ENCODE measurements at places on chromosomes 6 and 20. TPM values are rescaled to one million over a fixed set of nuclear protein-coding genes. Genes with fewer than 3 reads are reported as not detected.
A peak's percentile ranks its signal among the peaks of the same experiment; 100 is the strongest.

DNA sequence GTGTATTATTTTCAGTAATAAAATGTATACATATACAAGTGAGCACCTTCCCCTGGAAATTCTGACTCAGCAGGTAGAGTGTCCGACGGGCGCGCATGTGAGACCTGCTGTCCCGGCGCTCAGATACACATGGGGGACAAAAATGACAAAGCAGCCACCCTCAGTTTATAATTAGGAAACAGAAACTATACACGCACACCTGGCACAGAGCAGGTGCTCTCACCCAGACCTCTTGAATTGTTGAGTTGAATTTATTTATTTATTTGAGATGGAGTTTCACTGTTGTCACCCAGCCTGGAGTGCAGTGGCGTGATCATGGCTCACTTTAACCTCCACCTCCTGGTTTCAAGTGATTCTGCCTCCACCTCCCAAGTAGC lies 180.4 kb downstream of the ZDHHC14 start:
- no peak for DNase-seq

- no peak for DNase-seq
Observed at GRCh38 chr20:58377766-58378401, 11.1 kb upstream of the VAPB start.

DNA sequence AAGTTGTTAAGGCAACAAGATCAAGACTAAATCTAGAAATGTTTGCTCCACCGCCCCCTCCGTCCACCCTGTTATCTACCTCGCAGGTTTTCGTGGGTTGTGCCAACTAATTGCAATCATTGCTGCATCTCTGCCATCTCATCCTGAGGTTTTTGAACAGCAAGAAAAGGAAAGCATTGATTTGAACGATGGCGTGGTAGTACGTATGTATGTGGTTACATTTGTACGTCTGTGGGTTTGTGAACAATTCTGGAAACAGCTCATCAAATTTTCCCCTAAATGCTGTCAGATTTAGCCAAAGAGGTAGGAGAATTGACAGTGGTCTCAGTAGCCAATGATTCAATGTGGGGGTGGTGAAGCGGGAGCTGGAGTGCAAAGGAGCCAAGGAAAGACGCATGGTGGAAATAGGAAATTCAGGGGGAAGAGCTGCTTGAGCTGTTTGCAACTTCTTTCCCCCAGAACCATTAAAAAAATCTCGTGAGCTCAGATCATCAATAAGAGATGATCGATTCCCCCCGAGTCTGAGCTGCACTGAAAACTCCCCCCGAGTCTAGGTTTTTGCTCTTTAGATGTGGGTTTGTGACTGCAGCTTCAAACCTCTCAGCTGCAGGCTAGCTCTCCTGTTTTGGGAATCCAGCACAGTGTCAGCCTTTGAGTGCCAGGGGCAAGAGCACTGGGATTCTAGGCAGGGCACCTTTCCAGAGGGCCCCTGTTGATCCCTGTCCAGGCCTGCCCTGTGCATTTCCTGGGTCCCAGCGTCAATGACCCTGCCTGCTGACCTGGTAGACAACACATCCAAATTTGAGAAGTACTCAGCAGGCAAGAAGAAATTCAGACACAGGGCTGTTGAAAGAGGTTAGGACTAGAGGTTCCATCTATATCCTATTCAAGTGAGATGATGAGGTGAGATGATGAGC lies 72.6 kb upstream of the LY86 start:
- DNase-seq = no peak

Gene MRAP2
- 0.33 TPM for total RNA-seq

- DNase-seq = peak; percentile 71
Observed at GRCh38 chr20:63707558-63708300, at the start of the genes ARFRP1 and ZGPAT. Gene ARFRP1, minus strand, starts transcription at chr20:63707976. Its CDS starts 885 bp downstream, at chr20:63707091. Gene ZGPAT, plus strand, starts transcription at chr20:63708039. Its CDS starts 542 bp downstream, at chr20:63708581.

DNA sequence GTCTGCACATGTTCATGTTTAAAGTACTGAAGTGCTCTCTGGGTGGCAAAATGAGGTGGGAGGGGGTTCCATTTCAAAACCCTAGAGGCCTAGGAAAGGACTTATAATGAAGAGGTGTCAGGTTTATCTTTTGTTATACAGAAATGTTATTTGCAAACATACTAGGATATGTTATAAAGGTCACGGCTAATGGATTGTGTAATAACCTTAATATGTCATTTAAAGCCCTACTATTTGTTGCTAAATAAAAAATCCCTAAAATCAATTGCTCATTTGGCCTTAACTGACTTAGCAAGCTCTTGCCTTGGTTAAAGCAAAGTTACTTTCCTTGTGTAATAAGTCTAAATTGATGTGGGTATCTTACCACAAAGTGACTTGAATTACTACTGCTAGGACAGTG lies 8.8 kb downstream of the NKX2-4 start:
- DNase-seq = no peak

DNA sequence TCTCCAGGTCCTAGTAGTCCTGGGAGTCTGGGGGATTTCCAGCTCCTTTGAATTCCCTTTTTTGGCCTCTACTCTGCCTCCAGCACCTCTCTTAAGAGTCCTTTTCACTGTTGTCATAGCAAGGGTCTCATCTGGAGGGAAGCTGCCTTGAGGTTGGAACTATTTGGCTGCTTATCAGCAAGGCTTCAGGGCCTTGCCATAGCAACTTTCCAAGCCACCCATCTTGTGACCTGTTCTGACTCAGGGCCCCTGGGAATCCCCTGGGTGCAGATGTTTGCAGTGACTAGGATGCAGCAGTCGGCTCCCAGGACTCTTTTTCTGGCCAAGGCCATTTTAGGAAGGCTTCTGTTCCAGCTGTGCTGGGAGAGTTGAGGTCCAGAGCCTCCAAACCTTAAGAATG lies 12.4 kb downstream of the PKIG start:
- no peak for DNase-seq

Gene TNFRSF21
- 20.9 TPM for total RNA-seq

Gene SEMG1
- 1.8 TPM for total RNA-seq

- no peak for DNase-seq
Observed at GRCh38 chr6:111707773-111708172, 102.1 kb upstream of the TRAF3IP2 start.

GRCh38 chr20:45016089-45016671 lies 49.9 kb downstream of the STK4 start:
- DNase-seq = no peak

DNA sequence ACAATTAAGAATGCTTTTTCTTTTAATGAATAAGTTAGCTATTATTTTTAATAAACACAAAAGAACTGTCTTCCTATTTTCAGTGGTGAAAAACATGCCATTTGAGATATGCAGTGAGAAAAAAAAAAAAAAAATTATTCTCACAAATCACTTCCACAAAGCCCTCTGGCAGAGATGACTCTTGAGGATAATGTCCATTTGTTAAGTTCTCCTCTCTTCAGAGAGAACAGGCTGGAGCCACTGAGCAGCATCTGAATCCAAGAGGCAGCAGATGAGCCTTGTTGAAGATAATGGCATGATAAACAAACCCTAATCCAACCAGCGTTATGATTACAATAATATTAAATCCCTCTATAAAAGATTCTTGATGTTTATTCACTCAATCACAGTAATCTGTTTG lies 105.0 kb downstream of the PTPRK start:
- DNase-seq = no peak

Gene PDYN
- not detected for total RNA-seq

Gene FAXC
- 5.2 TPM for total RNA-seq

GRCh38 chr6:44043479-44044153 lies 83.6 kb downstream of the MRPL14 start:
- DNase-seq = no peak

Gene VSTM2L
- total RNA-seq = 0.48 TPM

GRCh38 chr6:79625746-79626145 lies 5.4 kb upstream of the SH3BGRL2 start:
- no peak for DNase-seq

DNA sequence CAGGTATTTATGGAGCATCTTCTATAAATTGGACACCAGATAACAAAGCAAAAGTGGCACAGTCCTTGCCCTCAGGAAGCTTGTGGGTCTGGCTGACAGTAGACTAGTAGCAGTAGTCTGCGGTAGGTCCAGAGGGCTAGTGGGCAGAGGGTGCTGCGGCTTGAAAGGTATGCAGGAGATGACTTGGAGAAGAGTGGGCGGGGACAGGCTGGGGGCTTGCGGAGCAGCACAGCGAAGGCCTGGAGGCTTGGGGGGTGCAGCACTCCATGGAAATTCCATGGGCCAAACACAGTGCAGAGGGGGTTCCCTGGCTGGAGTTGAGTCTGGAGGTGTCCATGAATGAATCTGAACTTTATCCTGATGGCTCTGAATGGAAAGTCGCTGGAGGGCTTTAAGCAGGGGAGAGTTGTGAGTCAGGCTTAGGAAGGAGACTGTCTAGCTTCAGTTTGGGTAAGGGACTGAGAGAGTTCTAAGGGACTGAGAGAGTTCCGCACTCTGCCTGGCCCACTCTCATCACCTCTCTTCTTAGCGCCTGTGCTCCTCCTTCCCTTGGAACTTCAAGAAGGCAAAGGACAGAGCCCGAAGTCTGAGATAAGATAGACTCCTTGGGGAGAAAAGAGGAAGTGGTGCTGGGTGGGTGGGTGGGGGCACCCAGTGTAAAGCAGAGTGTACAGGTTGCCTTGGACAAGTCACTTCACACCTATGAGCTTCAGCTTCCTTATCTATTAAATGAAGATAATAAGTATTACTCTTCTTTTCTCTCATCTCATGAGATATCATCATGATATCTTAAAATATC lies 8.8 kb downstream of the PKIG start:
- DNase-seq = no peak

- no peak for DNase-seq
Observed at GRCh38 chr6:150777736-150778135, 87.8 kb upstream of the MTHFD1L start.

- DNase-seq = no peak
Observed at GRCh38 chr6:147651249-147652063, 143.0 kb downstream of the SAMD5 start.

Gene TP53RK
- 27.1 TPM for total RNA-seq

Gene BCKDHB
- total RNA-seq = 23.4 TPM

DNA sequence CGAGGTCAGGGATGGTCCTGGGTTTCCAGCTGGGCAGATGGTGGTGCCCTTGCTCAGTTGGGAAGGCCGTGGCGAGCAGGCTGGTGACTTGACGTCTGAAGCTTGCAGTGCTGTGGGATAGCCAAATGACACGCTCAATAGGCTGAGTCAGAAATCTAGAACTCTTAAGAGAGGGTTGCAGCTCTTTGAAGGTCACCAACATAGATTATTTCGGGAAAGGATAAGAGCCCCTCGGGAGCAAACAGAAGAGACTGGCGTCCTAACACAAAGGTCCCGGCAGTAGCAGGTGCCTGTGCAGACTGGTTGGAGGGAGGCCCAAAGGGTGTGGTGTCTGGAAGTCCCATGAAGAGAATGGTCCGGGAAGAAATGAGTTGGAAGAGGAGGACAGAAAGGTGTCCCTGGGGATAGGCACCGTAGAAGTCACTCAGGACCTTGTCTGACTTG lies 18.4 kb downstream of the PKIG start:
- DNase-seq = no peak

DNA sequence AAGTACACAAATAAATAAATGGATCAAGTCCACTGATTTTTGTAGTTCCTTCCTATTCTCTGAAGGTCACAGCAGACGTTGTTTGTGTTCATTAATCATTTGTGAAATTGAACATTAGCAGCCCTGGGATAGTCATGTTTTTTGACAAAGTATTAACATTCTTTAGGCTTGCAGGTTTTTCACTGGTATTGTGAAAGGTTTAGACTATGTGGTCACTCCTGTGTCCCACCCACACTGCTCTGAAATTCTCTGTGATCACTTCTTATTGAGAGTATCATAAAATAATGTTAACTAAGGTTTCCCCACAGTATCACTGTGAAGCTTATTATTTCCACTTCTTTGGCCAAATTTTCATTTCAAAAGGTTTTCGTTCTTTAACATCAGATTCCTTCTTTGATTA lies 3.5 kb downstream of the FAM83B start:
- DNase-seq = no peak

GRCh38 chr6:152552616-152553209 lies 84.4 kb downstream of the SYNE1 start:
- DNase-seq = no peak

- DNase-seq = peak; percentile 59
Observed at GRCh38 chr6:56046576-56046975, 171.2 kb upstream of the BMP5 start.

DNA sequence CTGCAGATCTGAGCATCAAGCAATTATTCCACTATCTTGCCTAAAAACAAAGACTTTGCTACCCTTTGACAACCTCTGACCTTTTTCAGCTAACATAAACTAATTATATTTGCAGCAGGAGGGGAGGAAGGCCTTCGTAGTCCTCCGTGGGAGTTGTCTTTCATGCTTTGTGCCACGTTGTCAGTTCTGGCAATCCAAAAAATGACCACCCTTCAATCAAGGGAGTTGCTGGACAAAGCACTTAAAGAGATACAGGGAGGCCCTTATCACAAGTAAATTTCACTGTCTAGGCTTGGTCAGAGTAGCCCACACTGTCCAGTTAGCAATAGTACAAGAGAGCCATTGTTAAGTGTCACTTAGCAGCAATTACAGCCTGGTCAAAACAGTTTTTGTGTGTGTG lies 578.9 kb downstream of the HAO1 start:
- no peak for DNase-seq

Data from breast epithelium (tissue), 4 donors.